CD8-positive, alpha-beta memory T cell (primary cell): ENCODE measurements at places on chromosomes 7 and 10. TPM values are rescaled to one million over a fixed set of nuclear protein-coding genes. Genes with fewer than 3 reads are reported as not detected.

PKD1L1 gene
- 0.18 TPM for total RNA-seq

HOXA6 gene
- not detected for total RNA-seq

- no peak for DNase-seq
Measured at GRCh38 chr10:78863140-78863905, 205.4 kb upstream of the ZMIZ1 start.

DNA sequence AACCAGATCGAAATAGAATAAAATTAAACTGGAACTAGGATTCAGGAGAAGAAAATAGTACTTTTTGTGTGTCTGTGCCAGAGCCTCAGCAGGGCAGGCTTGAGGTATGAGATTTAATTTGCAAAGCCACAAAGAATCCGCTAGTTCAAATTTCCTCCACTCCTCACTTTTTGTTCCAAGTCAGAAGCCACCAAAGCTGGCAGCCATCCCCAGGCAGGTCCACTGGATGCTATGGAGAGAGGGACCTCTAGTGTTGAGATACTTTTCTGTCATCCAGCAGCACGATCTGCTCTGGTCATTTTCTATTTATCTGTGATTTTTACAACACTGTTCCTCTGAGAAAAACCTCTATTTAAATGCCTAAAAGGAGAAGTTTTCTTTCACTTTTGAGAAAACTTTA, 147.9 kb upstream of the FRMD4A start:
- DNase-seq: no peak

DNA sequence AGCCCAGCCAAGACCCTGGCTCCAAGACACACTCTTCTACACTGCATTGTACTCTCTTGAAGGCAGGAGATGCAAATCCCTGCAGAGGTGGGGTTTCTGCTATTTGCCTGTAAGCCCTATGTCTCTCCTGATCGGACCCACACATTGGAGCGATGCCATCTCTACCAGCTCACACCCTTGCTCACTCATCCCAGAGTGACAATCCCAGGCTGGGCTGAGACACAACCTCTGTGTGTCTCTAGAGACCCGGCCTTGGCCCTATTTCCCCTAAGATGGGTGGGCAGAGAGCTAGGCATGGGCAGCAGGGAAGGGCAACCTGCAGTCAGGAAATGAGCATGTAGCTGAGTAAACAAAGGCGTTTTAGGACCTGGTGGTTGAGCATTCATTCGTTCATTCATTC, 25.6 kb downstream of the CCDC3 start:
- no peak for DNase-seq

DNA sequence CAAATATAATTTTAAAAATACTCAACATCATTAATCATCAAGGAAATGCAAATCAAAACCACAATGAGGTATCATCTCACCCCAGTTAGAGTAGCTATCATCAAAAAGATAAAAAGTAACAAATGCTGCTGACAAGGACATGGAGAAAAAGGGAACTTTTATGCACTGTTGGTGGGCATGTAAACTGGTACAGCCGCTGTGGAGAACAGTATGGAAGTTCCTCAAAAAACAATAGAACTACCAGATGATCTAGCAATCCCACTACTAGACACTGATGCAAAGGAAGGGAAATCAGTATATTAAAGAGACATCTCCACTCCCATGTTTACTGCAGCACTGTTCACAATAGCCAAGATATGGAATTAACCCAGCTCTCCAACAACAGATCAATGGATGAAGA, 384.5 kb downstream of the PLXDC2 start:
- no peak for DNase-seq

DNA sequence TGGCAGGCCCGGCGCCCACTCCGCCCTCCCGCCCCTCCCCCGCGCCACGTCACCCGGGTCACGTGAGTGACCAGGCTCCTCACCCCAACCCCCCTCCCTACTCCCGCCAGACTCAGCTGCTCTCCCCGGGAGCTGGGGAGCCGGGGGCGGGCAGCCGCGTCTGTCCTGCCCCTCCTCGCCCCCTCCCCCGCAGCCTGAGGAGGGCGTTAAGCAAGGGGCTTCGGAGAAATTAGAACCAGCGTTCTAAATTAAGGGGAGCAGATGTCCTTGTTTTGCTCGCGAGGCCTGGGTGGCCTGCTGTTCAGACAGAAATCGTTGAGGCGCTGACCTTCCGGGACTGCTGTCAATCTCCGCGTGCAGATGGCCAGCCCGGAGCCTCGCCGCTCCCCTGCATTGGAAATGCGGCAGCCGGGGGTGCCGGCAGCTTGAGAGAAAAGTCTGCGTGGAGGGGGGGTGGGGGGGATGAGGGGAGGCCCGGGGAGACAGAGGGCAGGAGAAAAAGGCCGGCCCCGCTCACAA, 102.2 kb upstream of the ZNF438 start:
- DNase-seq: peak; percentile 45

GRCh38 chr10:102935939-102936605, 18.0 kb downstream of the CNNM2 start:
- no peak for DNase-seq

DNA sequence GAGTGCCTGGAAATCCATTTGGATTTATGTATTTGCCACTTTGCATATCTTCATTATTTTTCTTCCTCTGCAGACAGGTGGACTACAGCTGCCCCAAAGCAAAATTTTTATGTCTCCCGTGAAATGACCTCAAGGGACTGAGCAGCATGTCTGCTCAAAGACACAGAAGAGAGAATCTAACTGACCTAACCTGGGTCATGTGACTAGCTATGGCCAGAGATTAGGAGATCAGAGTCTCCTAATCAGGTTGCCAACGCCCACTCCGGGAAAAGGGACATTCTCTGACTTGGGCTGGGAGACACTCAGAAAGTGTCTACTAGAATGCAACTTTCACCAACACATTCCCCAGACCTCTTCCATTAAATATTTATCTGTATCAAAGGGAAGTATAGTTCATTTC, 2.5 kb upstream of the BAMBI start:
- DNase-seq: no peak

GRCh38 chr10:123603130-123603529, 63.0 kb upstream of the GPR26 start:
- no peak for DNase-seq
